ENCODE measurements at places on chromosomes 16 and 17.
A peak's percentile ranks its signal among the peaks of the same experiment; 100 is the strongest.

DNA sequence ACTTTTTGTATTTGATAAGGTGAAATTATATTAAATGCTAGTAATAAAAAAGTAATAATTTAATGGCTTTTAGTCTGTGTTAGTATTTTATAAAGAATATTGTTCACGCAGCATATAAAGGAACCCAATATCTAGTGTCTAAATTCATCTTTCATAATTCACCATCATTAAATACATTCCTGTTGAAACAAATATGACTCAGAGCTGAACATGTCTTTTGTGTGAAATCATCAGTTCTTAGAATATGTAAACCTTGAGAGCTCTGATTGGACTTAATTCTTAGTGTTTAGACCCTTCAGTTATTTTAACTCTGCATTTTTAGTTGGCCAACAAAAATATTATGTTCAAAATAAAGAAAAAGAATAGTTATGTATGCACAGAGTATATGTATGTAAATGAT is 71.8 kb downstream of the ABHD15 start:
- no peak for DNase-seq

DNA sequence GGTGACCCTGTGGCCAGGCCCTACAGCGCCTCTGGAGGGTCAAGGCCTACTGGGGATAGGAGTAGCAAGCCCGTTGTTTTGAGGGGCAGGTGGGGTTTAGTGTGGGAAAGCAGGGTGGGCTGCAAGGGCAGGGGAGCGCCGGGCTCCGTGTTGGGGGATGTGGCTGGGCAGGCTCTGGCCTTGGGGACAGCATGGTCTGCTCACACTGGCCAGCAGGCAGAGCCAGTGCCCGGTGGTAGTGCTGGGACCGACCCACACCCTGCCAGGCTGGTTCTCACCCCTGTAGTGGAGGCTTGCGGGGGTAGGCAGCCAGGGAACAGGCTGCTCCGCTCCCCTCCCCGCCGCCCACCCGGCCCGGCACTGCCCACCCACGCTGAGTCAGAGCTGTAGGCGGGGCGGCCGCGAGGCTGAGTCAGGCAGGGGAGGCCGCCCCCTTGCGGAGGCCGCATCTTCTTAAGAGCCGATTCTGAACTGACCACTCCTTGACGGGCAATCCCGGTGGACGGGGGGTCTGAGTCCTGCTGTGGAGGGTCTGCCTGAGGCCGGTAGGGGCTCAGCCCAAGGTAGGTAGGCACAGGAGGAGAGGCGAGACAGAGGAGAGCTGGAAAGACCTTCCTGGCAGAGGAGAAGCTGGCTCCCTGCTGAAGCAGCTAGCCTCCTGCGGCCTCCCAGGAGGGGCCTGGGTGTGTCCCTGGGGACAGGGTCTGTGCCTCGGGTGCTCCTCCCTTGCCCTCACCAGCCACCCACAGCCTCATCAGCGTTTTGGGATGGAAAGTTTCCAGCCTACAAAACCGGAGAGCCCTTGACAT is 62.4 kb downstream of the BAIAP2 start:
- peak; percentile 82 for DNase-seq

DNA sequence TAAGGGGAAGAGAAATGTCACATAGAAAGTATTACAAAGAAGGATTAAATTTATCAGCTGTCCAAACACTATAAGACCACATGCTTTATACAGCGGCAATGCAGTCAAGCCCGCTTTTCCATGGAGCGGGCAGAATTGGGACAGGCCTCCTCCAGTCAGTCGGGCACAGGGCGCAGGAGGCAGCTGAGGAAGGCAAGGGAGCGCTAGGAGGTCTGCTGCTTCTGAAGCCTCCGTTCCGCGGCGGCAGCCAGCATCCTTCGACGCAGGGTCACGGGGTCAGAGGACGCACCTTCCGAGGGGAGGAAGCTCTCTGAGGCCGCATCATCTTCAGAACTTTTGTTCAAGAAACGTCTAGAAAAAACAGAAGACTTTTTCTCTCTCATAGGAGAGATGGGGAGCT is 62.6 kb downstream of the AMFR start:
- DNase-seq: no peak

DNA sequence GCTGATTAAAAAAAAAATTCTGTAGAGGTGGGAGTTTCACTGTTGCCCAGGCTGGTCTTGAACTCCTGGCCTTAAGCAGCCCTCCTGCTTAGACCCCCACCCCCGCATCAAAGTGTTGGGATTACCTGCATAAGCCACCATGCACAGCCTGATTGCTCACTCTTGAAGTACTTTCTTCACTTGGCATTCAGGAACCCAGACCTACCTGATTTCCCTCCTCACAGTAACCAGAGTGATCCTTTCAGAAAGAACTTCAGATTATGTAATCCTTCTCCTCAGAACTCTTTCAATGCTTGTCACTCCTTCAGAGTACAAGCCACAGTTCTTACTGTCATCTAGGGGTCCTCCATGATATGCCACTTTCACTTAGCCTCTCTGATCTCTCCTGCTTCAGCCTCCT is 1.4 kb downstream of the EFCAB13 start:
- no peak for DNase-seq

- DNase-seq: no peak
These were observed 4.5 kb downstream of the TTYH2 start for GRCh38 chr17:74217888-74218287.

DNA sequence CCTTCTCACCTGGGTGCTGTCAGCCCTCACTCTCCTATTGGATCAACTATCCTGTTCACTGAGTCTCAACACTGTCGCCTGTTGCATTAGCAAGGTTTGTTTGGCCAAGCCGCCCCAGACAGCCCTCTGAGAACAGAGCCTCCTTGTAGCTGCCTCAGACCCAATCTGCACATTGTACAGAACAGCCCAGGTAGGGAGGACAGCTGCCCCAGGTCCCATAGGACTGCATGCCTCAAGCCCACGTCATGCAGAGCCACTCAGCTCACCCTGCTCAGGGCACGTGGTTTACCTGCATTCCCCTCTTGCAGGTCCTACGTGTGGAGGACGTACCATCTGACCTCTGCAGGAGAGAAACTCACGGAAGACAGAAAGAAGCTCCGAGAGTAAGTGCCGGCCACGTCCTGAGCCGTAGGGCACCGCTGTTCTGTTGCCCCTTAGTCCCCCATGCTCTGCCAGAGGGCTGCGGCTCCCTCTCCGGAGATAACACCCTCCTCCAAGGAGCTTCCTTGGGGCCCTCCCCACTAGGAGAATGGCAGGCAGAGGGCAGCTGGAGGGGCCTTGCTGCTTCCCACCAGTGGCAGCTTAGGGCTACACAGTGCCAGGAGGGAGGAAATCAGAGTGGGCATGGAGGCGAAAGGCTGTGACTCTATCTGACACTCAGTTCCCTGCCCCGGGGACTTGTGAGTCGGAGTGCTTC is 2.8 kb downstream of the SNRNP25 start:
- no peak for DNase-seq

DNA sequence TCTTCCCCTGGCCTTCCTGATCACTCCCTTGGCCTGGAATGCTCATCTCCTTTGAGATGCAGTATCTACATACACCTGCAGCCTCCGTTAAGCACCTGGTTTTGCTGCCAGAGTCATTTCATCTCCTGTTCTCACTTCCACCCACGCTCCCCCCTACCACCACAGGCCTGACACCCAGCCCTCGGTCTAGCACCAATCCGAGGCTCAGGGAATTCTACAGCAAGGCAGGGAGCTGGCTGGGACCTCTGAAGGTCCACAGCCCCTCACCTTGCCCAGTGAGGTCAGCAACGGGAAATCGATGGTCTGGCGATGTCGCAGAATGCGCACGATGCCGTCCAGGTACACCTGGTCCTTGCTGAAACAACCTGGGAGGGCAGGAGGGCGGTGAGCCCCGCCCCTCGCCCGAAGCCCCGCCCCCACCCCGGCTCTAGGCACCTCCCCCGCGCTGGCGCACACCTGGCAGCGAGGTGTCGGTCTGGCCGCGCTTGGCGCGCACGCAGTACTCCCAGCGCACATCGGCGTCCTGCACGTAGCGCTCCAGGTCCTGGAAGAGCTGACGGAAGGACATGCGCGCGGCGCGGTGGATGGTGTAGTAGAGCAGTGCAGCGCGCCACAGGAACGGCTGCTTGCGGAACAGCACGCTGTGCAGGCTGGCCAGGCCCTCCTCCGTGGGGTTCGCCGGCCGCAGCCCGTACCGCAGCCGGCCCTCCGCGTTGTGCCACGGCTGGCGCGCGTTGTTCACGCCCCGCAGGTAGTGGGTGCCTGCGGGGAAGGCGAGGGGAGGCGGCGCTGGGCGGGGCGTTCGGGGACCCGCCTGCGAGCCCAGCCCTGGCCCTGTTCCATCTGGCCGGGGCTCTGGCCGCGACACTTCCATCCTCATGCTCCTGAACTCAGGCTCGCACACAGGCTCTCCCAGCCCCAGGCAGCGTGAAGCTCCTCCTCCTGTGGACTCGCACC is 5.7 kb downstream of the MATCAP1 start:
- DNase-seq: no peak

DNA sequence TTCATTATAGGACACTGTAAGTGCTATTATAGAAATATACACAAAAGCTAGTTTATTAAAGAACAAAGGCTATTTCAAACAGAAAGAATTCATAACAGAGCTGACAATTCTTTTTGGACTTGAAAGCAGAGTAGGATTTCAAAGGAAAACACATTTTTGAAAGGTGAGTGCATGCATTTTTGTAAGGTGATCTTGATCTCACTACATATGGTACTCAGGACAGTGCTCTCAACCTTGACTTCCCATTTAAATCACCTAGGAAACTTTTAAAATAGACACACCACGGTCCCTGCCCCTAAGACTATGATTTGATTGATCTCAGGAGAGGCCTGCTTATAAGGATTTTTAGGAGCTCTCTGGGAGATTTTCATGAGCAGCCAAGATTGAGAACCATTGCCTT is 1362.0 kb downstream of the CDH8 start:
- no peak for DNase-seq

Measured in omental fat pad (tissue), 4 donors.